ENCODE measurements at places on chromosomes 1 and 21.

DNA sequence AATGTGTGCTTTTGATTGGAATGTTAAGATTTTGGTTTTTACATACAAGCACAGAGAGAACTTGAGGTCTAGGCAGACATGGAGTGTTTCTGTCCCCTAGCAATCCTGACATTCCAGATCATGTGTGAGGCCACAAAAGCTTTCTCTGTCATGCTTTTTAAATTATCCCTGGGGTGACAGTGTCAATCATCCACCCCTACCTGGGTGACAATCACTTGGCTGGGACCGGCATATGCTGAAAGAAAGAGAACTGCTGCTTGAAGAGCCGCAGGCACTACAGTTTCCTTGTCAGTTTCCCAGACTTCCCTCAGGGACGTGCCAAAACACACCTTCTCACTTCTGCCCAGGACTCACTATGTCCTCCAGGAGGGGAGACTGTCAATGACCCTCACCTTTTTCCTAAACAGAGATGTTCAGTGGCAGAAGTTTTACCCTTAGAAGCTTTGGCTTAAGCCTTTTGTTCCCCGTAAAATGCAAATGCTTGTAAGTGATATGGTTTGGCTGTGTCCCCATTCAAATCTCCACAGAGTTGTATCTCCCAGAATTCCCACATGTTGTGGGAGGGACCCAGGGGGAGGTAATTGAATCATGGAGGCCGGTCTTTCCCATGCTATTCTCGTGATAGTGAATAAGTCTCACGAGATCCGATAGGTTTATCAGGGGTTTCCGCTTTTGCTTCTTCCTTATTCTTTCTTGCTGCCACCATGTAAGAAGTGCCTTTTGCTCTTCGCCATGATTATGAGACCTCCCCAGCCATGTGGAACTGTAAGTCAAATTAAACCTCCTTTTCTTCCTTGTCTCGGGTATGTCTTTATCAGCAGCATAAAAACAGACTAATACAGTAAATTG is 217.4 kb downstream of the FGGY start:
- no peak for DNase-seq

- no peak for DNase-seq
These were observed 436.3 kb upstream of the RUNX1 start for GRCh38 chr21:35485364-35485763.

DNA sequence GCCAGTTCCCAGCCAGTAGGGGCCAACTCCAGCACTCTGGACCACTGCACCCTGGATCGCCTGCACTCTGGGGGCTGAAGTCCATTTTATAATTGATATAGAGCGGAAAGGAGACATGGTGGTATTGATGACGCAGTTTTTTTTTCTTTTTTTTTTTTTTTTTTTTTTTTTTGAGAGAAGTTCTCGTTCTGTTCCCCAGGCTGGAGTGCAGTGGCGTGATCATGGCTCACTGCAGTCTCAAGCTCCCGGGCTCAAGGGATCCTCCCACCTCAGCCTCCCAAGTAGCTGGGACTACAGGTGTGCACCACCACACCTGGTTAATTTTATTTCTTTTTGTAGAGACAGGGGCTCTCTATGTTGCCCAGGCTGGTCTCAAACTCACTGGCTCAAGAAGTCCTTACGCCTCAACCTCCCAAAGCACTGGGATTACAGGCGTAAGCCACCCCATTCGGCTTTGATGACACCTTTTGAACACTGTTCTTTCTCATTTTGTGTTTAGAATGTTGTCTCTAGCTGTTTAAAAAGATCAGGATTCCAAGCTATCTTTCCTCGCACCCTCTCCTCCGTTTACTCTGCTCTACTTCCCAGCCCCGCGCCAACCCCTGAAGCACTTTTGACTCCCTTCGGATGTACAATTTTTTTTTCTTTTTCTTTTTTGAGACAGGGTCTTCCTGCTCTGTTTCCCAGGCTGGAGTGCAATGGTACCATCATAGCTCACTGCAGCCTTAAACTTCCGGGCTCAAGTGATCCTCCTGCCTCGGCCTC is 960 bp downstream of the MX2 start:
- DNase-seq: no peak

DNA sequence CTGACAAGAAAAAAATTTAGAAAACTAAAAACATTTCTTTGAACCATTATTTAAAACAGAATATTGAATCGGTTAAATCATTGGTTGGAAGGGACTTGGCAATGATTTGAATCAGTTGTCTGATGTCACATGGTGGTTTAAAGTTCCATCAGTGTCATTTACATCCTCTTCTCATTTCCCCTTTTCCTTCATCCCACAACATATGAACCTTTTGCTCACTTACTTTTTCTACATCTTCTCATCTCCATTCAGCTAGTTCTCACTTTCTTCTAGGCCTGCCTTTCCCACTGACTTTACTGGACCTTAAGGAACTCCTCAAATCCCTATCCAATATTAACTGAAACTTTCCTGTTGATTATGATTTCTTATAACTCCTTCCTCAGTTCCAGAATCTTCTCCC is 58.5 kb downstream of the PHACTR4 start:
- DNase-seq: no peak

- peak; percentile 39 for DNase-seq
These were observed 651 bp downstream of the ZBTB8A start for GRCh38 chr1:32539584-32540571.

GRCh38 chr1:7299329-7299799 is 471.7 kb upstream of the VAMP3 start:
- no peak for DNase-seq

DNA sequence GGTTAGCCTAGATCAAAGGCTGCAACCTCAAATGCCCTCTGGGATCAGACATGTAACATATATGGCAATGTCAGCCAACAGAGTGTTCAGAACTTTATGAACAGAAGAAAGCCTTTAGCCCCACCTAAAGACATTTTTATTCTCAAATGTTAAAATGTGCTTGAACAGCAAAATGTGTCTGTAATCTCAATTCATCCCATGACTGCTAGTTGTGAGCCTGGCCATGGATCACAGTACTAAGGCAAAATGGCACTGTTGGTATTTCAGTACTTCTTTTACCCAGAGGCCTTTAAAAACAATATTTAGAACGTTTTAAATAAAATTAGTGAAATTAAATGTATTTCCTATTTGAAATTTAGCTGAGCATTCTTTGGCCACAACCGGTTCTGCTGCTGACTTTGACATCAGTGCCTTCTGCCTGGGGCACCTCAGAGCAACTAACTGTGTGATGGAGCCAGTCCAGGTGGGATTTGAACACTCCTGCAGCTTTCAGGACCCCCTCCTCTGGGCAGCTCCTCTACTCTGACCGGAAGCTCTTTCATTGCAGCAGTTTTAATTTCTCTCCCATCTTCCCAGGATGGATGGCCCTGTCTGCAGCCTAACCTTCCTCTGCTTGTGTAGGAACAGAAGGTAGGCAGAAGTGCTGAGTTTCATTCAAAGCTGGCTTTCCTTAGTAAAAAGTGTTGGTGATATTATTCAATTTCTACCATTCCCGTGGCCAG is 68.3 kb upstream of the NFIA start:
- no peak for DNase-seq

DNA sequence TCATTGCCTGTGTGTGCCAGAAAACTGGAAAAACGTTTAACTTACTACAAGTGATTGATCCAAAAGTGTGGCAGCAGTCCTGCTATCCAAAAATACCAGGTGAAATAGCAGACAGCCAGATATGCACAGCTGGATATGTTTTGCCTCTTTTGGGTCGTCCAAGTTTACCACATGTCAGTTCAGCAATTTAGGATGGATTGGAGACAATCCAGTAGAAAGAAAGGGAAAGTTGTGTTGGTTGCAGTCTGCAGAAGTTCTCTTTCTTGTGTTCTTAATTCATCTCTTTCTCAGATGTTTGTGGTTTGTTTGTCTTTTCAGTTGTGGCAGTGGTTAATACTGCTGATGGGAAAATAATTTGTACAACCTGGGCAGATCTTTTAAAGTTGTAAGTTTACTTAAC is 645.0 kb downstream of the PTPRC start:
- no peak for DNase-seq

- no peak for DNase-seq
These were observed 1411.7 kb upstream of the B3GALT2 start for GRCh38 chr1:194598098-194598497.

DNA sequence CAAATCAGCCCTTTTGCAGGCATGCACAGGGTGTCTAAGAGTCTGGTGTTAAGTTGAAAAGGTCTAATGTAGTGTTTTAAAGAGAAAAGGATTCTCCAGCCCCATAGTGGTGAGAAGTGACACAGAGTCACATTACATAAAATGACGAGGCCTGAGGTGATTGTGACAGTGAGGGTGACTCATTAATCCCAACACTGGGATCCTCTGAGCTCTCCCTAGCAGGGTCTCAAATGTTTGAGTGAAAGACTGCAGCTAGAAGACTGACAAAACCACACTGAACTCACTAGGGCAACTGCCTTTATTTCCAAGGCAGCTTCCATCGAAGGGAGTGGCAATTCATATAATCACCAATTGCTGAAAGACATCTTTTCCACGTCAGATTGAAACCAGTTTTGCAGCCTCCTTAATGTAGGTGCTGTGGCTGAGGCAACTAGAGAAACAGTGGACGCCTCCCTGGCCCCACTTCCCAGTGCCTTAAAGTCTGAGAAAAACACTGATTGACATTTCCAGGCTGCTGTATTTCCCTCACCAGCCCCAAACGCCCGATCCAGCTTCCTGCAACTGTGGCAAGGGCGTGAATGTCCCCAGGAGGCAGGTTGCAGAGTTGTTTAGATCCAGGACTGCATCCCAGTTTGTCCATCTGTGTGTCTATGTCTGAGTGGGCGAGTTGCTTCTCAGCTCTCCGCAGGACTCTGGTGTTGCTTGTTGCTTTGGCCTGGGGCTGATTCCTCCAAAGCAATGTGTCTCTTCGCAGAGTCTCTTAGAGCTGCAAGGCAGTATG is 81.4 kb downstream of the RUNX1 start:
- DNase-seq: peak; percentile 73

GRCh38 chr1:113103048-113103447 is 30.1 kb downstream of the LRIG2 start:
- no peak for DNase-seq

DNA sequence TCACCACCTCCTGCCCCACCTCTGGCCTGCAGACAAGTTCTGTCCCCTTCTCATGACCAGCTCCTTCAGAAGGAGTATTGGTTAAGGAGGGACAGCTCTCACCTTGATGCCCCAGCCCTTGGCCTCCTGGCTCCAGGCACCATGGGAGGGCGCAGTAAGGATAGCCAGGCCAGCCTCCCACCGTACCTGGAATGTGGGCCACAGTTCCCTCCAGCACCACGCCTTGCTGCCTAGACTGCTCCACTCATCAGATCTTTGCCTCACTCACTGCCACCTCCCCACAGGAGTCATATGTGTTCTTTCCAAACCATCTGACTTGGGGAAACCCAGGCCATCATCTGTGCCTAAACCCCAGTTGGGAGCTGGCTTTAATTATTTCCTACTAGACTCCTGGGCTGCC is 97.0 kb downstream of the CCDC185 start:
- no peak for DNase-seq

DNA sequence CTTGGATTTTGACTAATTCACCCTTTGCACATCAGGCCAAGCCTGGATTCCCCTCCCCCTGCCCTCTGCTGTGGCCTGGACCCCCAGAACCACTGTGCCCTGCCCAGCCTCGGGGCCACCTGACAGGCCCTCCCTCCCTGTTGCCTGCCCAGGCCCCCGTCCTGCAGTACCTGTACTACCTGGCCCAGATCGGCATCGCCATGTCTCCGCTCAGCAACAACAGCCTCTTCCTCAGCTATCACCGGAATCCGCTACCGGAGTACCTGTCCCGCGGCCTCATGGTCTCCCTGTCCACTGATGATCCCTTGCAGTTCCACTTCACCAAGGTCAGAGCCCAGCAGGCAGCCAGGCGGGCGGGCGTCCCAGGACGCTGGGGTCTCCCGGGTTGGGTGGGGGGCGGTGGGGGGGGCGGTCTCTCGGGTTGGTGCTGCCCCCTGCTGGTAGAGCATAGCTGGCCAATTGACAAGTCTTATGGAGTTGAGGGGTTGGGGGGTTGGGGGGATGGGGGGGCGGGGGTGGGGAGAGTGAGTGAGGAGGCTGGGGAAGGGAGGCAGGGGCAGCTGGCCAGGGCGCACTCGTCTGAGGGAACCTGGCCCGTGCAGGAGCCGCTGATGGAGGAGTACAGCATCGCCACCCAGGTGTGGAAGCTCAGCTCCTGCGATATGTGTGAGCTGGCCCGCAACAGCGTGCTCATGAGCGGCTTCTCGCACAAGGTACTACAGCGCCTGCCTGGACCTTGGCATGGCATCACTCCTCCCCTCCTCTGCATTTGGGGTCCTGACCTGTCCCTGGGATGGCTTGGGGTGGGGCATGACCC is 10.7 kb downstream of the AMPD2 start:
- DNase-seq: peak; percentile 66

DNA sequence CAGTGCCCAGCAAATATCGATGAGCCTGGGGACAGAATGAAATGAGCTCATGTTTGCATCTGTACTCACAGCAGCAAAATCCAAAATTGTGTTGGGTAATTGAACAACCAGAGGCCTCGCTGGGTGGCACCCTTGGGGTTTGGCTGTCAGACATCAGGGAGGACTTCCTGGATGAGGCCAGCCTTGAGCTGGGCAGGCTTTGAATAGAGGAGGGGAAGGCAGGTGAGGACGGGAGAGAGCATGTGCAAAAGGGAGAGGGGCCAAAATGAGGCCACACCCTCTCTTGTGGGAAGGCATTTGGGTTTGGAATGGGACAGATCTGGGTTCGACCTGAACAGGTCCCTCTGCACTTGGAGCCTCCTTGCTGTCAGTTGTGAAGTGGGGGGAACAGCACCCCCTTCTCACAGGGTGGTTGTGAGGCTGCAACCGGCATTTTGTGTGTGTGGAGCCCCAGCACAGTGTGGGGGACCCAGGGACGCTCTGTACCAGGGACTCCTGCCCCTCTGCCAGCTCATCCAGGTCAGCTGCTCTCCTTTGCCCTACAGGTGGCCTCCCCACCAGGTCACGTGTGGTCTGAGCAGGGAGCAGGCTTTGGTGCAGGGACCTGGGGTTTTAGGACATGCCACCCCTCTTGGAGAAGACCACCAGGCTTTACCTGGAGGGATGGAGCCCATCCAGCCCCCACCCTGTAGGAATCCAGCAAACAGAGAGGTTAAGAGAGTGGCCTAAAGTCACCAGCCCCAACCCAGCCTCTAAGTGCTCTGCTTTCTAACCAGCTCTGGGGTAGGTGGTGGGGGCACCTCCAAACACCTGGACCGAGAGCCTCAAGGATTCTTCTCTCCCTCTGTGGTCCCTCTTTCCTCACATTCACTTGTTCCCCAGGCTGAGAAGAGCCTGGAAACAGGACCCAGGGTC is 521.8 kb downstream of the PTPRU start:
- no peak for DNase-seq

DNA sequence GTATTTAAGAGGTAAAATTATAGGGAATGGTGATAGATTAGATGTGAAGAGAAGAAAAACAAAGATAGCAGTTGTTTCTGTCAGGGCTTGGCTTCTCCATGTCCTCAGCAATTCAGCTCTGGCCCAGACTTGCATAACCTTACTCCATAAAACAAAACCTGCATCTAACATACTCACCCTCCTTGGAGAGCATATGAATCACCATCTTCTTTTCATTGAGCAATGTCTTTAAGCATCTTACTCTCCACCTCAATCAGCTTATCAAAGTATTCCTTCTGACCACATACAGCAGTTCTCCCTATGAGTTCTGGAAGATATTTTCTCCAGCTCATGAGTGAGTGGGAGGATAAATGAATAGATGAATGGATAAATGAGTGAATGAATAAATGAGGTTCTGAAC is 49.0 kb downstream of the RAB3B start:
- DNase-seq: no peak

GRCh38 chr1:15246960-15247614 is at the start of gene FHAD1:
TSS of gene FHAD1 (plus strand) at chr1:15247223. CDS start at chr1:15251785, 4,562 bp downstream.
- peak; percentile 63 for DNase-seq
